Activated CD4-positive, CD25-positive, alpha-beta regulatory T cell treated with anti-CD3 and anti-CD28 coated beads, Interleukin-2, amount 50 U/mL, for 24 hours (primary cell): ENCODE measurements at places on chromosomes 7 and 10.

GRCh38 chr7:122363144-122363543 is 58.6 kb upstream of the FEZF1 start:
- no peak for ATAC-seq

DNA sequence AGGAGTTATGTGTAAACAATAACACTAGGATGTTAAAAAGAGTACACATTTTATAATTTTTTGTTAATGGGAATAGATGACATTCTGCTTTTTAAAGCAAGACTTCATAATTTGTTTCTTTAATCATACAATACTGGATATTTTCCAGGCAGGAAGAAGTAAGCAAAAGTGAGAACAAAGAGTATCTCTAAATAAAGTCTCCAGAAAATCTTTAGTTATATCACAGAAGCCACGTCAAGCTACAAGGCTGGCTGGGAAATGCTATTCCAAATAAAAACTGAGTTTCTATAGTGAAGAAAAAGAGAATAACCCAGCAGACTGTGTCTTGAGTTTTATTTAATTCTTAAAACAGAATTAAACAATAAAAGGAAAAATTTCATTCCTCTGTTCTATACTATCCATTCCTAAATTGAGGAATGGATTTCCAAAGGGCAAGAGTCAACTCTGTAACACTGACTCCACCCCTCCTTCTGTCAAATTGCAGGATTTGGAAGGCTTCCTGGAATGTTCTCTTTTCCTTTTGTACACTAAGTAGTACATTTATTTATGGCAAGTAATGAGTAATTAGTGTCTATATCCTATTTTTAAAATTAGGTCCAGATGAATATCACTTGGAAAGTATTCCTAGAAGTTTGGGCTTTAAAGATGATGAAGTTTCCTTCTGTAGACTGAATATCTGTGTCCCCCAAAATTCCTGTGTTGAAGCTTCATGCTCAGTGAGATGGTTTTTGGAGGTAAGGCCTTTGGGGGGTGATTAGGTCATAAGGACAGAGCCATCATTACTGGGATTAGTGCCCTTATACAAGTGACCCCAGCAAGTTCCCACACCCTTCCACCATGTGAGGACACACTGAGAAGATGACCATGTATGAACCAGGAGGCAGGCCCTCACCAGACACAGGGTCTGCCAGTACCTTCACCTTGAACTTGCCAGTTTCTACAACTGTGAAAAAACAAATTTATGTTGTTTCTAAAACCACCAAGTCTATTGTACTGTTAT is 290.9 kb downstream of the CRPPA start:
- ATAC-seq: no peak

DNA sequence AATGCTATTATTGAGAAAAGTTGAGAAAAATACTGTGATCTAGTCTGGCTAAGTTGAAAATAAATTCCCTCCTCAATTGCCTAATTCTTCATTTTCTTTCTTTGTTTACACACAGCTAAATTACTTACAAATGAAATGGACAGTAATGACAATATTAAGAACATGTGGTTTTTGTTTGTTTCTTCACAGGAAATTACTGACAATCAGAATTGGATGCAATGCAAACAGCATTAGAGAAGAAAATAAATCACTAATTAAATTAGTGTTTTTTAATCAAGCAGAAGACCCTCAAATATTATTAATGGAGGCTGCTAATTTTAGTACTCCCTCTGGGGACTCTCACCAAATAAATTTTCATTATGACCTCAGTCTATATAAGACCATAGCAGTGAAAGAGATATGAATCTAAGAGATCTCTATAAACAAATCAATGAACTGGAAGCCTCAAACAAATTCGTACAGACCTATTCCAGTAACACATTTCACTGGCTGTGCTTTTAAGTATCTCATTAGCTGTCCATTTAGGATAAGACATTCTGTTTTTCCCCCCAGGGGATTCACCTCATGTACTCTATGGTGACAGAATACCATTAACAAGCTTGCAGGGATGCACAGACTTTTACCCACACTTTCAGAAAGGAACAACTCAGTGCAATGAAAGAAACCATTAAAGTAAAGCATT is 202.0 kb upstream of the DGKB start:
- no peak for ATAC-seq

DNA sequence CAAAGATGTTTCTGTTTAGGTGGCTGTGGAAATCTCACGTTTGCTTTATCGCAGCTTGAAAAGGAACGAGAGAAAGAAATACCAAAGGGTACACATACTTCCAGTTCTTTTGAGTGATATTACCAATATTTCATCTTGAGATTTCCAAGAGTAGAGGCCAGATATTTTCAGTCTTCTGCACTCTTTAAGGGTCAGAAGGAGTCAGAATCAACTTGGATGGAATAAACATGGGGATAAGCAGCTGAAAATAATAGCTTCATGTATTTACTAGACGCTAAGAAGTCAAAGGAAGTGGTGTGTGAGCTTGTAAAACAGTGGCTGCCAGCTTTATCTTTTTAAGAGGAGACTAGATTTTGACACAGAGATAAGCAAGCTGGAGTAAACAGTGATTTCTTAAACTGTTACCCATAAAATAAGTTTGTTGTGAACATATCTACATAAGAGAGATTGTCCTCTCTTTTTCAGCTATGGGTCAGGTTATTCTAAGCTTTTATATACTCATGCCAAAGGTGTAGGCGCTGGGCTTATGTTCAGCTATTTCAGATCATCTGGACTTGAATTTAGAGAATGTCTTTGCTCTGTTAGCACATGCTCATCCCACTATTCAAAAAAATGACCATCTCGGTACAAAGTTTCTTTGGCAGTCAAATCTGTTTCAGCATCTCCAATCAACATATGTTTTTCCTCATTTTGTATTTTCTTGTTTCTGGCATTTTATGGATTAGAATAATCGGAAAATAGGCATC is 170.8 kb upstream of the TCF7L2 start:
- ATAC-seq: no peak

DNA sequence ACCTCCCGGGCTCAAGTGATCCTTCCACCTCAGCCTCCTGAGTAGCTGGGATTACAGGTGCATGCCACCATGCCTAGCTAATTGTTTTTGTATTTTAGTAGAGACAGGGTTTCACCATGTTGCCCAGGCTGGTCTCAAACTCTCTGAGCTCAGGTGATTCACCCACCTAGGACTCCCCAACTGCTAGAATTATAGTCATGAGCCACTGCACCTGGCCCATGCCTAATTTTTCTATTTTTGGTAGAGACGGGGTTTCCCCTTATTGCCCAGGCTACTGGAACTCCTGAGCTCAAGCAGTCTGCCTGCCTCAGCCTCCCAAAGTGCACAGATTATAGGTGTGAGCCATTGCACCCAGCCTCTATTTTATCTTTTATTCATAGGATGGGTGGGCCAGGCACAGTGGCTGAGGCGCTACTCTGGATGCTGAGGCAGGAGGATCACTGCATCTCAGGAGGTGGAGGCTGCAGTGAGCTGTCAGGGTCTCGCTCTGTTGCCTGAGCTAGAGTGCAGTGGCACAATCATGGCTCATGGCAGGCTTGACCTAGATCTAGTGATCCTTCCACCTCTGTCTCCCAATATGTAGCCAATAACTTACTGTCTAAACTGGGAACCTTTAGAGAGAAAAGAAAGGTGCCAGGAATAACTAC is 31.3 kb upstream of the STOX1 start:
- no peak for ATAC-seq

- ATAC-seq: no peak
Measured at GRCh38 chr10:58137813-58138212, 129.9 kb downstream of the IPMK start.

GRCh38 chr7:18426564-18427226 is 68.9 kb upstream of the HDAC9 start:
- ATAC-seq: no peak

GRCh38 chr10:47262606-47263533 is 37.1 kb upstream of the GDF10 start:
- ATAC-seq: no peak

GRCh38 chr10:79184145-79184625 is 115.4 kb downstream of the ZMIZ1 start:
- no peak for ATAC-seq

DNA sequence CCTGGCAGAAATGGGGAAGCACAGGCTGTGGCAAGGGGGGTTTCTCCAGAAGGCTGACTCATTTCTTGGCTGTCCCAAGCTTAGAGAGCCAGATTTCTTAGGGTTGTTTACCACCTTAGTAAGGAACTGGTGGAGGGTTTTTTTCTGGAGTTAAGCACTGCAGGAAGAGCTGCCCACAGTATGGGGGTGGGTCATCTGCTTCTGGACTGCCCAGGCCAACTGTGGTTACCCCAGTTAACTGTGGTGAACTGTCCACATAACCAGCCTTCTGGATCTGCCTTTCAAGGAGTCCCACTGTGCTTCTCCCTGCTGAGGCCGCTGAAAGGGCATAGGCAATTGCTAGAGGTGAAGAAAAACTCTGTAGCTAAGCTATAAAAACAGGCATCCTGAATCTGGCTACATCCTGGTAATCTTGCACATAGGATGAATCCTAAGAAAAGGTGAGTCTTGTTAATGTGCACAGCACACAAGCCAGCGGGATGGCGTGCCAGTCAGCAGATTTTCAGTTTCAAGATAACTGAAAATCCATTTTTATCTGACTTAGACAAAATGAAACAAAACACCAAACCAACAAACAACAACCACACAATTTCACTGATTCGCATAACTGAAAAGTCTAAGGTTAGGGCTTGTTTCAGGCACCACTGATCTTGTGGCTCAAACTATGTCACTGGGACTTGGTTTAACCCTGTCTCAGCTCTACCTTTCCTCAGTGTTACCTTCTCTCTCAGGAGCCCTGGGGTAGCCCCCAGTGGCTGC is 21.6 kb upstream of the TSPAN33 start:
- ATAC-seq: peak; percentile 80

- no peak for ATAC-seq
Measured at GRCh38 chr10:17859492-17860156, 50.5 kb downstream of the MRC1 start.

DNA sequence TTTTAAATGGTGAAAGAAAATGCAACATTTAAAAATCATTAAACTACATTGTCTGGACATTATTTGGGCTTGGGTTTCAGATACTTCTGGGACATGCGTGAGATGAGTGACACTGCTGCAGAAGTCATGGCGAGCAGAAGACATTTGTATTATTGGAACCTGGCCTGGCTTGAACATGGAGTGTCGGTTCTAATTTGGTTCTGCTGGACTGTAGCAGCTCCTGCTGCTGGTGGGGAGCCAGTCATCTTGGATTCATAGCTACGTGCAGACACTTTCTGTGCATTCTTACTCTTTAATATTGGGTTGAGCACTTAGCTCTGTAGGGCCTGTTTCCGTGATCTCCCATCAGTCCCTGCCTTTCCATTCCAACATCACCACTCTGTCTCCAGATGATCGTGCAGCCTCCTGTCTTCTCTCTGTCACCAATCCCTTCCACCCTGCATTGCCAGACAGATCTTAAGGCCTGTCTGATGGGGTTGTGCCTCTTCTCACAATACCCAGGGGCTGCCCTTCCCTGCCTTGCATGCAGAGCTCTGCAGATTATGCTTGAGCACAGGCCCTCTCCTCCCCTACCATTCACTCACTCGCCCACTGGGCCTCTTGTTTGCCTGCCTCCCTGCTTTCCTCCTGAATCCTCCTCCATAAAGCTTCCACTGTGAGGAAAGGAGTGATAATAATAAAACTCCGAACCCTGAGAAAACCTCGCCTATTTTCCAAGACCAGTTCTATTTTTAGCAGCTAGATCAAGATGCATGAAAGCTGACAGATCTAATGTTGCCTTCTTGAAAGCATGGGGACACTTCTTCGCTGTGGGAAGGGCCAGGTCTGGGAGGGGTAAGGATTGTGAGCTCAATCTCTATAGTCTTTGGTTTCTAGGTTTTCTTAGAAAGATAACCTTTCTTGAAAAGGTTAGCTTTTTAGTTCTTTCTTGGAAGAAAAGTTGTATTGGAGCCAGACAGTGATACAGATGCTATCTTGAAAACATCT is 32.9 kb downstream of the CELF2 start:
- ATAC-seq: no peak

DNA sequence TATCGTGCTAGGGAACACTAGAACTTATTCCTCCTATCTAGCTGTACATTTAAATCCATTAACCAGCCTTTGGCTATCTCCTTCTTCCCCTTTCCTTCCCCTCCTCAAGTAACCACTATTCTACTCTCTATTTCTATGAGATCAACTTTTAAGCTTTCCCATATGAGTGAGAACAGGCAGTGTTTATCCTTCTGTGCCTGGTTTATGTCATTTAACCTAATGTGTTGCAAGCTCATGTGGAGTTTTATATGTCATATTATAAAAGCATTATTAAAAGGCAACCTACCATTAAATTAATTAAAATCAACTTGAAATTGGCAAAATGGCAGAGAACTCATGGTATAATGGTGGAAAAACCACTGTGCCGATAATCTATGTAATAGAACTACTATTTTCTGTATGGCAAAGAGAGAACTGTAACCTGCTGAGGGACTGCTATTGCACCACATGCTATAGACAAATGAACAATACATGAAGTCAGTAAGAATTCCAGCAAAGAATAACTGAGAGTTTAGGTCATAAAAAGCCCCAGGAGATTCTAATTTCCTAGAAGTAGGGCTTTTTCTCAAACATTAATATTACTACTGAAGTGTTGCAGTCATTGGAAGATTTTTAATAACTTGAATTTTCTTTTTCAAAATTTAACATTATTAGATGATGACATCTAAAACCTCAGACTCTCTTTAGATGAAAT is 81.8 kb downstream of the LRRN3 start:
- ATAC-seq: no peak

- peak; percentile 71 for ATAC-seq
Measured at GRCh38 chr7:114956702-114957101, 34.8 kb downstream of the MDFIC start.

DNA sequence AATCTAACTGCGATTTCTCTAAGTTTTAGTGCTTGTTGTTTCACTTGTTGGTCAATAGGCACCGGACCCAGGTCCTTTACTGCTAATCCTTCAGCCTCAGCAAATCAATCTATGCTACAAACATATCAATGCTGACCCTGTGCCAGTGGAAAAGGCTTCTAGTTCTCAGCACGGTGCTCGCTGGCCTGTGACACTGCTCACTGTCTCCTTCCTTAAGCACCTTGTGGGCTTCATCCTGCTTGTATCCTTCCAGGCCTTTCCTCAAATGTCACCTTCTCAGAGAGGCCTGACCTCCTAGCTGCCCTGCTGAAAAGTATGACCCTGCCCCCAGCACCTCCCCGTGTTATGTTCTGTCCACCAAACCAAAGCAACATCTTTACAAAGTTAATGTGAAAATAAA is 201.2 kb upstream of the FRMD4A start:
- ATAC-seq: no peak

- ATAC-seq: no peak
Measured at GRCh38 chr10:52674474-52674873, 98.1 kb downstream of the MBL2 start.

DNA sequence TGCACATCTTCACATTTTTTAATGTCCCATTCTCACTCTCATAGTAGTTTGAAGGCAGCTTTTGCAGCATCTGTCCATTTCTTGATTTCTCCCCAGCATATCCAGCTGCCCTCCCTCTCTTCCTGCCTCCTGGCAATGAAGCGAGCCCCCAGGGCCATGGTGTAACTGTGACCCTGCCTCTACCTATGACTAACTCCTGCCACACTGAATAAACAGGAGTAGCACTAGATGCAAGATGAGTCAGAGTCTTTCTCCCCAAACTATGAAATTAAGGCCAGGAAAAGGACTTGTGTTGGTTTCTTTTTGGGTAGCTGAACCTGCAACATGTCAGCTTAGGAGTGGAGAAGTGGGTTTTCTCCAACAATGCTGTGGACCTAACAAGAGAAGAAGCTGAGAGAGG is 329.0 kb downstream of the RNLS start:
- peak; percentile 33 for ATAC-seq
